ENCODE measurements at places on chromosomes 12 and 14.

DNA sequence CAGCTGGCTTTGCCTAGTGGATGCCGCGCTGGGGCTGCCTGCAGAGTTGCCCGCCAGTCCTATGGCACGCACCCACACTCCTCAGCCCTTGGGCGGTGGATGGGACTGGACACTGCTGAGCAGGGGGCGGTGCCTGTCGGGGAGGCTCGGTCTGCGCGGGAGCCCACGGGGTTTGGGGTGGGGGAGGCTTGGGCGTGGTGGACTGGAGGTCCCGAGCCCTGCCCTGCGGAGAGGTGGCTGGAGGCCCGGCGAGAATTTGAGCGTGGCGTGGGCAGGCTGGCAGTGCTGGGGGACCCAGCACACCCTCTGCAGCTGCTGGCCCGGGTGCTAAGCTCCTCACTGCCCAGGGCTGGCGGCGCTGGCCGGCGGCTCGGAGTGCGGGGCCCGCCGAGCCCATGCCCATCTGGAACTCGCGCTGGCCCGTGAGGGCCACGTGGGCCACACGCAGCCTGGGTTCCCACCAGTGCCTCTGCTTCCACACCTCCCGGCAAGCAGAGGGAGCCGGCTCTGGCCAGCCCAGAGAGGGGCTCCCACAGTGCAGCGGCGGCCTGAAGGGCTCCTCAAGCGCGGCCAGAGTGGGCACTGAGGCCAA lies 68.1 kb downstream of the ETNK1 start:
- DNase-seq, result no peak

DNA sequence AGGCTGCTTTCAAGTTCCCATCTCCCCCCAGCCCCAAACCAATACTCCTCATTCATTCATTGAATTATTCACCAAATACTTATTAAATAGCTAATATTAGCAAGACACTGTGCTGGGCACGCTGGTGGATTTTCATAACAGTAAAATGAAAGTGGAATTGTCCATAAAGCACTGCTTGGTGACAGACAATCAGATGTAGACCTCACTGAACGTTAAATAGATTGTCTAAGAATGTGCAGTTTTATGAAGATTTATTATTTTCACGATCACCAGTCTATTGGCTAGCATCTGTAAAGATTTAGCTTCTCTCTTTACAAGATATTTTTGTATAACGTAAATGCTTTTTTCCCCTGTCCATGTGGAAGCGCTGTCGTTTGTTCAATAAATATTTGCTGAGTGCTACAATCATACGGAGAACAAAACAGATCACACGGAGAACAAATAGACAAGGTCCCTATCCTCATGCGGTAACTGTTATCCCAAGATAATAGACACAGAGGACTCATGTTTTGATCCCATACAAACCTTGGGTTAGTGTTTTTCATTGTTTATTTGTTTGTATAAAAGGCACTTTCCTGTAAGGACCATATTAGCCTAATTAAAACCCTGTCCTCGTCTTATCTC lies 397.6 kb downstream of the BCAT1 start:
- no peak for DNase-seq

- DNase-seq, result no peak
Observed at GRCh38 chr14:89041257-89041582, 216.8 kb downstream of the TTC8 start.

- no peak for DNase-seq
Observed at GRCh38 chr12:76633415-76633814, 73.8 kb upstream of the OSBPL8 start.

DNA sequence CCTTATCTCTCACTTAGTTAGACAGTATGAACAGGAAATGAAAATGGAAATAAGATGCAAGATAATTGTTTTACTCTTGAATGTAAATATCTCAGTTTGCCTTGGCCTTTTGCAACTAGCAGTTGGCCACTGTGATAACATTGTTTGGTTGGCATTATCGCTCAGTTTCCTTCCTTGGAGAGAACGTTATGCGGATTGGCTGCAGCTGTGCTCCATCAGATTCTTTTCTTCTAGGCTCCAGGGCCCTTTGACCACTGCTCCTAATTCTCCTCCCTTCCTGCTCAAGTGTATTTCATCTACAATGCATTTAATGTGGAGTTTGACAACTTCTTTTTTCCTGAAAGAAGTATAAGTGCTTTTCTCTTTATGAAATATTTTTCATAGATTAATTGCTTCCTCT lies 284.2 kb downstream of the ADAMTS20 start:
- DNase-seq, result peak; percentile 52

DNA sequence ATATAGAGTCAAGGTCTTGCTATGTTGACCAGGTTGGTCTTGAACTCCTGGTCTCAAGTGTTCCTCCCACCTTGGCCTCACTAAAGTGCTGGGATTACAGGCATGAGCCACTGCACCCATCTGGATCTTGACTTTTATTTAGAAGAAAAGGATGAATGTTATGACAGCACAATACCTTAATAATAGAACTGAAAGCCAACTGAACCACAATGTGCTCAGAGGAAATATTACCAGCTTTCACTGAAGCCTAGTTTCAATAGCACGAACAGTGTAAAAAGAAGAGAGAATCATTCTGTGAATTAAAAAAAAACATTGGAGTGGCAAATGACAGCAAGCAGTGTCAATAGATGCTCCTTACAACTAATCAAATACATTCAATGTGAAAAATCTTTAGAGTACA lies 239.2 kb upstream of the RMST start:
- DNase-seq, result no peak

GRCh38 chr12:122944605-122945592 lies 21.4 kb downstream of the ABCB9 start:
- no peak for DNase-seq

DNA sequence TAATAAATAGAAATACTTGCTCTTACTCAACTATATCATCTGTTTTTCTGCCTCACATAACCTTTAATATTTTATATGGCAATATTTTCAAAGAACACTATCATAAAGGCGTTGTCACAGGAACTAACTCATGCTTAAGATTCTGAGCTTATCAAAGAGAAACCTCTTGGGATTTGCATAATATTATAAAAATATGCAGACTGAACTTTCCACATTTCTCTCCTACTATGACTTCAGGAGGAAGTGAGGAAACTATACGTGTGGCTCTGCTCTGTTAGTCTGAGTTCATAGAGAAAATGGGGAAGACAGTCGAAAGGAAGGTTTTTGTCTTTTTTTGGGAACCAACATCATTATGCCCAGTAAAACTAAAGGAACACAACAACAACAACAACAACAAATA lies 124.7 kb downstream of the GARIN6 start:
- peak; percentile 20 for DNase-seq

- DNase-seq, result no peak
Observed at GRCh38 chr12:57626111-57626920, 6.7 kb downstream of the B4GALNT1 start.

DNA sequence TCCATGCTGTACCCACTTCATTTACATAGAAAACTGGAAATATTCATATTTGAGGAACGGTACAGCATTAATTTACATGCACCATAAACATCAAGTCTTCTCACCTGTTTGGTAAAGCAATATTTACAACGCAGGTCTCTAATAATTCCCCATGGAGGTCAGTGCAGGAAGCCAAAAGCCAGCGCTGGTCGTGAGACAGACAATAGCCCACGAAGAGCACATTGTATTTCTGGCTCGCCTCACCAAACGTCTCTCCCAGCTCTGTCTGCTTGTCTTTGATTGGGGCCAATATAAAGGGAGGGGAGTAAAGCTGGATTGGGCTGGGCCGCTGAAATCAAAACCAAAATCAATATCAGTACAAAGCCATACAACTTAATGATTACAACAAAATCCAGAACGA lies 302.1 kb downstream of the MED13L start:
- DNase-seq, result no peak

GRCh38 chr14:64906022-64906421 lies 8.2 kb upstream of the CHURC1 start:
- DNase-seq, result no peak

DNA sequence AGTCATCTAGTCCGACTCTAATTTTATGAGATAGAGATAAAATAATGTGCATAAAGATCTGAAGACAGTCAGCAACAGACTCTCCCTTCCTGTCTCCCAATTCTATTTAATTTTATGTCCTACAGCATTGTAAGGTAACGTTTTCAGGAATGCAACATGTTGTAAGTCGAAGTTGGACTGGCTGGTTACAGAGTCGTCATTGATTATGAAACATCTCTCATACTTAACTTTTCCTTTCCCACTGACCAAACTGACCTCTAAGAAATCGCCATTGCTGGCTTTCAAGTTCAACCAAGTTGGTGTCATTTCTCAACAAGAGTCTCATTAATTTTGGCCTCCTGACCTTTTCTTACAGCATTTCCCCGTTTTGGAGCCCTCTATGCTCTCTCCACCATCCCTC lies 4.9 kb upstream of the RIC8B start:
- no peak for DNase-seq

GRCh38 chr12:103637021-103637420 lies 49.9 kb downstream of the STAB2 start:
- no peak for DNase-seq

GRCh38 chr12:69548687-69549086 lies 36.6 kb upstream of the CCT2 start:
- DNase-seq, result no peak

DNA sequence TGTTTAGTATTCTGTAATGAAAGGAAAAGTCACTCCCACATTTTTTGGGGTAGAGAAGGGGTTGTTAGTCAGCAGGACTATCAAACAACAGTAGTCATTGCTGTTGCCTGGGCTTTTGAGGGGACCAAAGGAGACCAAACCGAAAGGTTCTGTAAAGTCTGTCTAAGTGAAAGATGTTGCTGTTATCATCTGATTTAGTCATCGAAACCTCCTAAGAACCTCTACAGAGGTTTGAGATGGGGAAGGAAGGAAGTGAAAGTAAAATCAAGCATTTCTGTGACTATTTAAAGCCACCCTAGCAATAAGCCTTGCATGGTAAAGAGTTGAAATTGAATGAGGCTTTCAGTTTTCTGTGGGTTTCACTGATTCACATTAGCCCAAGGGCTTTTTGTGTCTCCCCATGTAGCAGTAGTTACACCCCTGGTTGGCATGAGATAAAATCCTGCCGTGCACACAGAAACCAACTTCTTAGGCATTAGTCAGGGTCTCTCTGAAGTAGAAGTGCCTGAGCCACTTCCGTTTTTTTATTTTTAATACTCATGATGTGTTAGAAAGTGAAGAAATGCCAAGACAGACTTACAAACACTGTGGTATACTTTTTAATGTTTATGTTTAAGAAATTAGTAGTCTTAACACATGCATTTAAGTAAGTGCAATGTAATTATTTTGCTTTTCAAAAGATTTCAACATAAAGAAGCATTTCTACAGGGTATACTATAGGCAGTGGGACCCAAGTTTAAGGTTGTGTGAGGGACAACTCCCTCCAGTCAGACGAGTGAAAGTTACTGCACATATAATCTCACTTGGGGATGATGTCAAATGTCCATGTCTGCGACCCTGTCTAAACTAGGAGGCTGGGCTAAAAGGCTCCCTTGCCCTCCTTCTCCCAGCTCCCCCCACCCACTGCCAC lies 50.4 kb downstream of the DYRK2 start:
- no peak for DNase-seq

DNA sequence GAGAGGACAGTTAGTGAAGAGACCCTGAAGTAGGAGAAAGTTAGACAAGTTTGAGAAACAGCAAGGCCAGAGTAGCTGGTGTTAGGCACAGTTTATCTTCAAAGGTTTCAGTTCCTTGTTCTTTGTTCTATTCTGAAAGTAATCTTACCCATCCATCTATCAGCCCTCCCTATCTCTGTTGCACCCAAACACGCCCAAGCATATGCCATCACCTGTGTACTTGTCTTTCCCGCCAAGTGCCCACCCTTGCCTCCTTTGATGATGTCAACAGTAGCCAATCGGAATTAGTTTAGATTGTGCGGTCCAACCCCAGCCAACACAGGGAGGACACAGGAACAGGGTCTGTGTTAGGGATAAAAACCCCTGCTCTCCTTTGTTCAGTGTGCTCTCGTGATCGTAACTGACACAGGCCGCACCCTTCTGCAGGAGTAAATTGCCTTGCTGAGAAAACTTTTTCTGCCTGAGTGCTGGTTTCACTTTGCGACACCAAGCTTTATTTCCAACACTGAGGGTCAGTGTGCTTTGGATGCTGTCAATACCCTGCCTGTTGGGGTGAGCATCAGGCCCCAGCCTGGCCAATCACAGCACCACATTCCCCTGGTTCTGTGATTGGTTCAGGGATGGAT lies 4.7 kb upstream of the TMEM229B start:
- DNase-seq, result no peak

DNA sequence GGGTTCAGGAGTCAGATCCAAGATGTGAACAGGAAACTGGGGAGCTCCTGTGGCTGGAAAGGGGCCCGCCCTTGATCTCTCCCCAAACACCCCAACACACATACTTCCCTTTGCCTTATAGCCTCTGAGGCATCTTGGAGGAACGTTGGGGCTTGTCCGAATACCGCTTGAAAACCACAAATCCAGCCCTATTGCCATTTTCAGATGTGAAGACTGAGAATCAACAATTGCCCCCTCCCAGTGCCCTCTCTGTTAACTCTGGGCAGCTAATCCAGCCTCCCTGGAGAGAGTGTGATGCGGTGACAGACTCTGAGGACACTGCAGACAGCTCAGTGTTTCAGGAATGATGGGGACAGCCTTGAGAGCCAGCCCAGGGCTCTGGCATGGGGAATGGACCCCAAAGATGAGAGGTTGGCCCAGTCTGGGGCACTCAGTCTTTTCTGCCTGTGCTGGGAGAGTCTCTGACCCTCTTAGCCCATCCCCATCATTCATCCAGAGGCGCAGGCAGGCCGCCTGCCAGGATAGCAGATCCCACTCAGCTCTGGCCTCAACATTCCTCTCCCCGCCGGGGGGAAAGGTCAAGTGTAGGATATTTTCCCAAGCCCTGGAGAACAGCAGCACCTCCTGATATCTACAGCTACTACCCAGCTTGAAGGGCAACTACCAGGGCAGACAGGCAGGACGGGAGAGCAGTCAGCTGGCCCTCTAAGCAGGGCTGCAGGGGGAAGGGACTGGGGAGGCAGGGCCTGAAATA lies 24.6 kb upstream of the LTBP2 start:
- peak; percentile 42 for DNase-seq

GRCh38 chr12:9741726-9742125 lies 8.8 kb upstream of the CLECL1 start:
- no peak for DNase-seq

GRCh38 chr12:31531893-31532292 lies 59.0 kb downstream of the DENND5B start:
- no peak for DNase-seq

GRCh38 chr12:34033628-34034296 lies 11.5 kb downstream of the ALG10 start:
- DNase-seq, result no peak

DNA sequence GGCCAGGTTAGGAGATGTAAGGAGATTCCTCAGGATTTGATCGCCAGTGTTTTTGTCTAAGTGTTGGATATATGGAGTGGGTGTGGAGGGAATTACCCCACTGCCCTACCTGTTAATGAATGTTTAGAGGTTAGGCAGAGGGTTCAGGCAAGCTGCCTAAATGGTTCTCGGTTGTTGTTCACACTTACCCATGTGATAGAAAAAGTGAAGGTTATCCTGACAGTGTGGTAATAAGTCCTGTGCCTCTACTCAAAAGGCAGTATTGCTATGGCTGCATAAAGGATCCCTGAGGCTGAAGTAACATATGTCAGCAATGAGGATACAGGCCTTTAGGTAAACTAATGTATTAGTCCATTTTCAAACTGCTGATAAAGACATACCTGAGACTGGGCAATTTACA lies 112.0 kb downstream of the GPHN start:
- no peak for DNase-seq

Data from umbilical cord (tissue), 2 donors.